NCI-H2081 treated with DMSO at 0.1 percent for 48 hours (cell line): ENCODE measurements at places on chromosomes 7 and 10.
A peak's percentile ranks its signal among the peaks of the same experiment; 100 is the strongest.

GRCh38 chr7:47044625-47045024, 537.3 kb downstream of the TNS3 start:
- no peak for DNase-seq

GRCh38 chr10:28541717-28542365, 8.9 kb downstream of the WAC start:
- no peak for DNase-seq

- no peak for DNase-seq
These were observed 379.1 kb upstream of the GALNT17 start for GRCh38 chr7:70752794-70753241.

DNA sequence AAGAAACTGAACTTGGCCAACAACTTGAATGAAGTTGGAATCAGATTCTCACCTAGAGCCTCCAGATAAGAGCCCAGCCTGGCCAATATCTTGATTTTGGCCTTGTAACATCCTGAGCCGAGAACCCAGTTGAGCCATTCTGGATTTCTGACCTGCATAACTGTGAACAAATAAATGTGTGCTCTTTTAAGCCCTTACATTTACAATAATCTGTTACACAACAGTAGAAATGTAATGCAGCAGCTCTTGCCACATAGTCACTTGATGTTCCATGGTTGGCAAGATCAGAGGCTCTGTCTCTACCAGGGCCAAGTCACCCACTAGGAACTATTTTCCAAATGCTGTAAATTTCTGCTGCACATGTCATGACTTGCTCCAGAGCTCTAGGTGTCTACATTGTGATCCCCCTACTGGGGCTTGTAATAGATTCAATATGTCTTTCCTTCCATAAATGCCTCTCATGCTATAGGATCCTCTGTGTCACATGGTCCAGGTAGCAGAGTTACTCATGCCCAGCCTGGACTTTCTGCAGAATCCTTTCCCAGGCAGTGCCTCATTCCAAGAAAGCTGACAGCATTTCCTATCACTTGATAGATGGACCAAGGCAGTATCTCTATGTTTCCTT, 11.4 kb upstream of the RBM20 start:
- DNase-seq: no peak

DNA sequence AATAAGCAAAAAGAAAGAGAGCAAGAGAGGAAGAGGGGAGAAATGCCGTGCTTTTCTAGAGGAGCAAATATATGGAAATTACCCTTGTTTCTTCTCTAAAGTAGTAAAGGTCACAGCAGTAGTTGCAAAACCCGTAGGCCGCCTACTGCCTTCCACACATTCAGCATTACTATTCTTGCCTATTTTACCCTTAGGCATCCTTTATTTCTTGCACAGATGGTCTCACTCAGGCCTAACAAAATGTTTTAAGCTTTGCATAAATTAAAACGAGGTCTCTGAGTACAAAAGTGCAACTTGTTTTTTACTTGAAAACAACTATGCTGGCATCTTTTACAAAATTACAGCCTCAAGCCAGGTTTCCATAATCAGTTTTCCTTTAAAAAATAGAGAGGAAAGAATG, 644.6 kb downstream of the AUTS2 start:
- no peak for DNase-seq

DNA sequence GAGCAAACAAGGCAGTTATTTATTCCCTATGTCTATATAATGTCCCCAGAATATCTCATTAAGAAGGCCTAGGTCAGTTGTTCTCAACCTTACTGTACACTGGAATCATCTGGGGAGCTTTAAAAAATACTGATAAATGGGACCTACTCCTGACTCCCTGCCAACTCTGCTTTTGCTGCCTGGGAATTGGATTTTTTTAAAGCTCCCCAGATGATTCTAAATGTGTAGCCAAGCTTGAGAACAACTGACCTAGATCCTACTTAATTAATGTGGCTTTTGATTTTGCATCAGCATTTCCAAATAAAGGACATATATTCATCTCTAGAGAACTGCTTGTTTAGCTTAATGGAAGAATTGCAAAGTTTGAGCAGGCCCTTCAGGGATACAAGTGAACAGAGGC, 91.7 kb upstream of the HPS1 start:
- no peak for DNase-seq

DNA sequence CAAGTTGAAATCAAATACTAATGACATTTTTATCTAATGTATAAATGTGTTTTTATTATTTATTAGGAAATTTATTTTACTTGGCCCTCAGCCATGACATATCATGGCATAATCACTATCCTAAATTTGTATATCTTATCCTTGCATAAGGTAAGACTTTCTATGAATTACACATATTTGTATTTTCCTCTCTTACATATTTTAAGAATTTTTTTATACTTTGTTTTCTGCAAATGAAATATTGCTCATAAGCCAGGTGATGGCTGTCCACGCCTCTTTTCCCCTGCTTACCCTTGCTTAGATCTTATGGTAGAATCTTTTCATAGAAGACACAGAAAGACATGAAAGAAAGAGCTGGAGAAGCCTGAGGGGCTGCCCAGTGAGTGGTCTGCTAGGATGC, 48.2 kb downstream of the IKZF1 start:
- DNase-seq: no peak

DNA sequence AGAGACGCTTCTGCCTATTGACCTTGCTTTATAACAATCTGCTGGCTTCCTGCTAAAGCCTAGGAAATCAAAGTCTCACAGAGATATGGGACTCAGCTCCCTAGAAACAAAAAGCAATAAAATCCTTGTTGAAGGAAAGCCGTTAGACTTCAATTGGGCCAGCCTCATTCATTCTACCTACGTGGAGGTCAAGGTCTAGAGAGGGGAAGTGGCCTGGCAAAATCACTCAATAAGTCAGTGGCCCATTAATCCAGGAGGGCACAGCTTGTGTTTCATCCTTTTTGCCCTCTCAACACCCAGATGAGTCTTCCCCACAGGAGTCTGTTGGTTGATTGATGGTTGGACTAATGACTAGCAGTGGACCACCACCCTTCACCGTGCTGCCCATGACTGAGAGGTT, 40.5 kb upstream of the ACSL5 start:
- DNase-seq: no peak

DNA sequence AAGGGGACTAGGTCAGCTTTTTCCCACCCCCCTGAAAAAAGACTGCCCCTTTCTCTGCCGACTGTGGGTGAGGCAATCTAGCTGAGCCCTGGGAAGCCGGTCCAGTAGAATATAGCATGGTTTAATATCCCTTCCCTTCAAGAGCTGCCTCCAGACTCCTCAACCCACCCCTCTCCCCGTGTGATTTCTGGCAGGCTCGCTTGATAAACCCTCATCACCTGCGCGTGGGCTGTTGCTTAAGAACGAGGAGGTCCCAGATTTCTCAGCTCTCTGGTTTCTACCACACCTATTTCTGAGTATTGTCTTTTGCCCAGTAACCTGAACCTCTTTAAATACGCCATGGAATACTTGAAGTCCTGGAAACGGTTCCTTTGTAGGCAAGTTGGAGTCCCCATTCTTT, 2.0 kb upstream of the LRRC4 start:
- DNase-seq: no peak

DNA sequence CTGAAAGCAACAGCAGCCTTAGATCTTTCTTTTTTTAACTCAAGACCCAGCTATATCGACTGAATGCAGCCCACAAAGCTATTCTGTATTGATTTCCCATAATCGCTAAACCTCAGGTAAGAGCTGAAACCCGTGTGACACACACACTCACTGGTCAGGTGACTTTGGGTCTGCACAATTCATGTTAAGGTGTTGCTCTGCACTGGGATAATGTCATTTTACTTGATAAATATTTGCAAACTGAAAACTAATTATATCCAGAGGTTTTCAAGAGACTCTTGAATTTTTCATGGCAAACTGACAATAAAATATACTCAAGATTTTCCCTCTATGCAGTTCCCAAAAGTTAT, 33.1 kb downstream of the SCRN1 start:
- no peak for DNase-seq

DNA sequence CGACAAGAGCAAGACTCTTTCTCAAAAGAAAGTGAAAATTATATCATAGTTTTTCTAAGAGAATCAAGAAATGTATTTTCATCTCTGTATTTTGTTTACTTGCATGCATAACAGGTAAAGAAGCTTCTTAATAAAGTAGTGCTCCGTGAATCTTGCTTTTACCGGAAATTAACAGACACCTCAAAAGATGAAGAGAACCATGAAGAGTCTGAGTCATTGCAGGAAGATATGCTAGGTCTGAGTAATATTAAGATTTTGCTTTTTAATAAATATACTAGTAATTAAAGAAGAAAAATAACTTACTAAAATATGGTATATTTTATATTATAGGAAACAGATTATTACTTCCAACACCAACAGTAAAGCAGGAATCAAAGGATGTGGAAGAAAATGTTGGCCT, 39.5 kb upstream of the STOX1 start:
- DNase-seq: no peak

DNA sequence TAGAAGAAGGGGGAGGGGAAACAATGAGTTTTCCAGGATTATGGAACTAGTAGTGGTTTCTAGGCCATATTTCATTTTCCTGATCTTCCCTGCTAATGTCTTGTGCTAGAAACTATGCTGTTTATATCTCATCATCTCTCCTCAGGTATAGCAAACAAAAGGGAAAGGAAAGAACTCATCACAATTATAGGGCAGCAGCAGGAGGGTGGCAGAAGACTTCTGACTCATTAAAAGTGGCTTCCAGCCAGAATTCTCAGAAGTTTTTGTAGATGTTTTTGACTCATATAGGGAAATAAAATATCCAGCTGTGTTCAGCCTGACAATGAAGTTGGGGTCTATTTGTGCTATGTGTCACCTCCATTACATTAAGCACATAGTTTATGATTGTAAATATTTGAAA, 6.5 kb downstream of the AHR start:
- no peak for DNase-seq

DNA sequence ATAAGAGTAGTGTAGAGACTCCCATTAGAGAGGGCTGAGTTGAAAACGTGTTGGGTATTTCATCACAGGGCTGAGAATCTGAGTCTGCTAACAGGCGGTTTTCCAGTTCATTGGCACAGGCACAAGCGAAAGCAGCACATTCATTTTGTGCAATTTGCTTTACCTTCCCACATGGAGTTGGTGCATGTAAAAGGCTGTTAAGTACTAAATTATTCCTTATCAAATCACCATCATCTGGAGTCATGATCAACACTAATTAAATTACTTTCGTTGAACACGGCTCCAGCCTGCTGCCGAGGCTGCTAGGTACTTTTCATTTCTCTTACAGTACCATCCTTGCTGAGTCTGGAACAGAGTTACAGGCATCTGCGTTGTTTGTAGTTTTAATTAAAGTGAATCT, 43.8 kb downstream of the ETV1 start:
- DNase-seq: peak; percentile 75

DNA sequence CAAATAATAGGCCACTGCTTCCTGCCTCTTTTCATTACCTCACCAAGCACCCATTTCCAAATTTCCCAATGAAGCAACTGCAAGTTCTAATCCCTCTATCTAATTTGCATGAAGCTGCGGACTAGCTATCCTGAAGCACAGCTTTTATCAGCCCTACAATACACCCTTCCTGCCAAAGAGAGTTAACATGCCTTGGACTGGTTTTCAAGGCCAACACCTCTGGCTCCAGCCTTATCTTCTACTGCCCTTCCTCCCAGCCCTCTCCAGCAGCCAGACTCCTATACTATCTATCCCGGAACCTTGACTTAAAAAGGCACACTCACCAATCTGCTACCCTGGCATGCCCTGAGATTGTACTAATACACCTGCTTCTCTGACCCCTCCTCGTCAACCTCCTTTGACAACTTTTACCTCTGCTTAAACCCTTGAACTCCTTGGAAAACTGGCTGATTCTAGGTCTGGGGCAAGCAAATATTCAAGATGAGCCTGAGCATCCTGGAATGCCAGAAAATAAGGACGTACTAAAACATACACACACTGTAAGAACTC, 73.4 kb downstream of the SGMS1 start:
- DNase-seq: no peak

DNA sequence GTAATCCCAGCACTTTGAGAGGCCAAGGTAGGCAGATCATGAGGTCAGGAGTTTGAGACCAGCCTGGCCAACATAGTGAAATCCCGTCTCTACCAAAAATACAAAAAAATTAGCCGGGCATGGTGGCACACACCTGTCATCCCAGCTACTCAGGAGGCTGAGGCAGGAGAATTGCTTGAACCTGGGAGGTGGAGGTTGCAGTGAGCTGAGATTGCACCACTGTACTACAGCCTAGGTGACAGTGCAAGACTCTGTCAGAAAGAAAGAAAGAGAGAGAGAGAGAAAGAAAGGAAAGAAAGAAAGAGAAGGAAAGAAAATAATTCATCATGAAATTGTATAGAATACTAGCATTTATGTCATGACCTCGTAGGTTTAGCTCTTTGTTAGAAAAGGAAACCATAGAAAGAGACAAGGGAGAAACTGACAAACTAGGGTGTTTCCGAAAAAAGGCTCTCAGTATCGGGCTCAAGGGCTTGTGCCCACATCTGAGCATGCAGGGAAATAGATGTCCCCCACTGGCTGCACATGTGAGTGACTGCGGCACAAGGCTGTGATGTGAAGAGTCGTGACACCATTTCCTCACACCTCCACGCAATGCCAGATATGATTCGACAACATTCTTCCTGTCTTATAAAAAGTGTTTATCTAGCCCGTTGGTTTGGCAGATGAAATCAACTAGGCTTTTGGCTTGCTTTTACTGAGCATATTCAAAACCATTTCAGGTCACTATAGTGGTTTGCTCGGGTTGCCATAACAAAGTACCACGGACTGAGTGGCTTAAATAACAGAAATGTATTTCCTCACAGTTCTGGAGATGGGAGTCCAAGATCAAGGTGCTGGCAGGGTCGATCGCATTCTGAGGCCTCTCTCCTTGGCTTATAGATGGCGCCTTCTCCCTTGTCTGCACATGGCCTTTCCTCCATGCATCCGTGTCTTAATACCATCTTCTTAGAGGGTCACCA, 2.0 kb downstream of the SRGN start:
- DNase-seq: no peak

DNA sequence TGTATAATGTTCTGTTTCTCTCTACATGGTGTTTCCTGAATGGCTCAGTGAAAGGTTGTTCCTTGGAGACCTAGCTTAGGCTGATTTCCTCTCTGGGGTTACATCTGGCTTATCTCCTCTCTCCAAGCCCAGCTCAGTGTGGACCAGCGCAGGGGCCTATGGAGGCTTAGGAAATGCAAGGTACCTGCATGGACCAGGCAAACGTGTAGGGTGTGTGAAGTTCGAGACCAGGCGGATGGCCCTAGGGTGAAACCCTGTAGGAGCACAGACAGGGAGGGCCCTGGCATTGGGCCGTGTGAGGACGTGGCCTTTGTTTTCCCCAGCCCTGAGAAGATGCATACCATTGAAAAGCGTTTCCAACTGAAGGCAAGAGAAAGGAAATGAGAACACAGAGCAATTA, 59.0 kb downstream of the DOCK1 start:
- DNase-seq: no peak

GRCh38 chr7:80302636-80303035, 168.0 kb downstream of the GNAI1 start:
- no peak for DNase-seq

DNA sequence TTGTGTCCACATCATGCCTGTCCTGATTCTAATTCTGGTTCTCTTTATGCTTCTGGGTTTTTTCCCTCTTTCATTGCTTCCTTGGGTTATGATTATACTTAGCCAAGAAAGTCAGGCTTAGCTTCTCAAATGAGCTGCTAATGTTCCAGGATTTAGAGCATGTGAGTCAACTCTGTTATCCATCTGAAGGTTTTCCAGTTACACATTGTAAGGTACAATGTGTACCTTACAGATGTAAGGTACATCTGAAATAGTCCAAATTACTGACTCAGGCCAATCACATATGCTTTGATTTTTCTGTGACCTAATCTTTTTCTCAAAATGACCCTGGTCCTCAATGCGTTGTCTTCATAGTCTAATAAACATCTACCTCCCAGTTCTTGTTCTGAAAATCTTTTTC, 13.3 kb upstream of the MIOS start:
- DNase-seq: no peak
